ENCODE measurements at places on chromosomes 12 and 14. TPM values are rescaled to one million over a fixed set of nuclear protein-coding genes. Genes with fewer than 3 reads are reported as not detected.

DNA sequence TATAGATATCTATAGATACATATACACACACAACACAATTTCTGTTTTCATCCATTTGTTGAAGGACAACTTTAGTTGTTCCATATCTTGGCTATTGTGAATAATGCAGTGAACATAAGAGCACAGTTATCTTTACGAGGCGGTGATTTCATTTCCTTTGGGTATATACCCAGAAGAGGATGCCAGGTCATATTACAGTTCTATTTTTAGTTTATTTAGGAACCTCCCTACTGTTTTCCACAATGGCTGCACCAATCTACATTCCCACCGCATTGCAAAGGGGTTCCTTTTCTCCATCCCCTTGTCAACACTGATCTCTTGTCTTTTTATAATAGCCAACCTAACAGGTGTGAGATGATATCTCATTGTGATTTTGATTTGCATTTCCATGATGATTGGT is 143.4 kb upstream of the ARHGAP5 start:
- no peak for DNase-seq

DNA sequence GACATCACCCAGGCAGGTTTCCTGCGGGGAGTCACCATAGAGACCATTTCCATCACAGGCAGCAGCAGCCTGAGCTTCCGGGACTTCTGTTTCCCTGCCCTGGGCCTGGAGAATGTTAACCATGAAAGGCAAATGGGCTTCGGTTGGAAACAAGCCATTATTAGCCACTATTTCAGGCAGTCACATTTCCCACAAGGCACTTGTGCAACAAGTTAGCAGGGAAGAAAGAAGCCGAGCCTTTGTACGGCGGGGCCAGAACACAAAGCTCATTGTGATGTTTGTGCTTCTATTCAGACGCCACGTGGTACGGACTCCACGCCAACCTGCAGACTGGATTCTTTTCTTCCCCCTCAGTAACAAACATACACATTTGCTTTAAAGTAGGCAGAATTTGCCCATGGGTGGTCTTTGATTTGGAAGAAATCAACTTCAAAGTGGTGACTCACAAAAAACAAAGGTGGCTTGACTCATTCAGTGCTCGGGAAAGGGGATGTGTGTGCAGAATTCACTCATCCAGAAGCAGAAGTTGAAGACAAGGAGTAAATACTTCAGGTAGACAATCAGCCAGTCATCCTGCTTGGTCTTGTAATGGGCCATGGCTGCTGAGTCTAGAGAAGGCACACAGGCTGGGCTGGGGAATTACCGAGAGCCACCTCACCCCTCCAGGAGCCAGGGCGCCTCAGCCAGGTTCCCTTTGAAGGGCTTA is 154.2 kb upstream of the PRMT8 start:
- DNase-seq: no peak

- DNase-seq: no peak
Observed at GRCh38 chr14:68956724-68957123, 22.4 kb downstream of the ACTN1 start.

GRCh38 chr12:121170151-121170550 is 37.5 kb downstream of the P2RX7 start:
- no peak for DNase-seq

Gene FAM161B
- 1.7 TPM for total RNA-seq

Gene SDR9C7
- total RNA-seq: 0.33 TPM

Gene CATSPERB
- total RNA-seq: 0.99 TPM

Gene PITPNM2
- 55.9 TPM for total RNA-seq

Gene EFS
- total RNA-seq: 1.6 TPM

Data from thymus (tissue), 14 donors.